Thoracic aorta (tissue), 2 donors: ENCODE measurements at places on chromosomes 2 and 18. TPM values are rescaled to one million over a fixed set of nuclear protein-coding genes. Genes with fewer than 3 reads are reported as not detected.
A peak's percentile ranks its signal among the peaks of the same experiment; 100 is the strongest.

Gene CDH19
- 8.9 TPM for total RNA-seq

Gene AOX1
- 69.9 TPM for total RNA-seq

Gene GLI2
- 5.4 TPM for total RNA-seq

Gene HNRNPA3
- 98.4 TPM for total RNA-seq

DNA sequence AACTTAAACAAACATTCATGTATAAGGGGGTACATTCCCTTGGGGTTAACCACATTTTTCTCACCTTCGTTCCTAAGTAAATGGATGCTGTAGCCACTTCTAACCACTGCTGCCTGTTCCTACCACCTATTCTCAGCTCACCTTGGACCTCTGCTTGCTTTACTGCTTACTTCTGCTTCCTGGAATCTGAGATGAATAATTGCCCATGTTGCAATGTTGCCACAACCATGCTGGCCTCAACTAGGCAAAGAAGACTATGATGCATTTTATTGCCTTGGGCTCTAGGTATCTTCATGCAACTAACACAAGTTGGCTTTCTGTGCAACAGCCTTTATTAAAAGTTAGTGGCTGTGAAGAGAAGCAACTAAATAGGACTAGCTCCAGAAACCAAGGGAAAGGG, 106.3 kb upstream of the TCF4 start:
- DNase-seq: no peak
- H3K4me3 ChIP-seq: no peak overlapping the region
- H3K4me1 ChIP-seq: no peaks in the 10 kb centered on the region
- no peaks in the 10 kb centered on the region for H3K36me3 ChIP-seq
- no peak overlapping the region for H3K27ac ChIP-seq
- no peaks in the 10 kb centered on the region for H3K27me3 ChIP-seq

GRCh38 chr2:107072150-107072940, 186.4 kb upstream of the ST6GAL2 start:
- peaks cover 14% of the 10 kb centered on the region for H3K4me1 ChIP-seq
- H3K4me3 ChIP-seq: no peak overlapping the region
- no peak for DNase-seq
- H3K27ac ChIP-seq: no peak overlapping the region
- no peaks in the 10 kb centered on the region for H3K36me3 ChIP-seq

DNA sequence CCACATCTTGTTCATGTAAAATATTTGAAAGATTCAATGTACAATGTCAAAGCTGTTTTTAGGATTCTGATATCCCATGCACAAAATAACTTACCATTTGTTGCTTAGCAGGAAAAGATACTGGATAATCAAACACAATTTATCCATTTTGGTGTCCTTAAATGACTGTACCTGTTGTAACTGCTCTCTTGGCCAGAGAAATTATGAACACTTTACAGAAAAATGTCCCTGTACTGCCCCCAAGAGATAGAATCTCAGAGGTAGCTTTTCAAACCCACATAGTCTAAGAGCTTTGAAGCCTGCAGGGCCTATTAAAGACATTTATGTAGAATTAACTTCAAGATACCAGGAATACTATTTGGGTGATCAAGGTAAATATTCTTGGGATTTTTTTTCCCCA, 12.2 kb upstream of the ME2 start:
- H3K36me3 ChIP-seq: no peaks in the 10 kb centered on the region
- no peaks in the 10 kb centered on the region for H3K4me1 ChIP-seq
- no peaks in the 10 kb centered on the region for H3K27me3 ChIP-seq

DNA sequence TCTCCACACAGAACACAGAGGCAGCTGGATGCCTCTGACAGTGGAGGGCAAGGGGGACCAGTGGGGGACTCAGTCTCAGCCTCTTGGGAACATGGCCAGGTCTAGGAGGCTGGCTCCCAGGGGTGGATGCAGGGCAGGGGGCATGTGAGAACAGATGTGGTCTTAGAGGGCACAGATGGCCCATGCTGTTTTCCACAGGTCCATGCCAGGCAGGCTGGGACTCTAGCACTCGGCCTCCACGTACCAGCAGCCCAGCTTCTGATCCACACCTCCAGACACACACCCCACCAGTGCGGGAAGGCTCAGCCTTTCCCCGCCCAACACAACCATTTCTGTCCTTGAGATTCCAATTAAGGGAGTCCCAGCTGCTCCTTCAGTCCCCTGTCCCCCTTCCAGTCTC, 42.4 kb downstream of the TNS1 start:
- no peak for DNase-seq
- H3K4me1 ChIP-seq: peaks cover 91% of the 10 kb centered on the region
- no peaks in the 10 kb centered on the region for H3K27me3 ChIP-seq
- H3K4me3 ChIP-seq: no peak overlapping the region
- peak overlapping the region; percentile 88 for H3K27ac ChIP-seq

GRCh38 chr18:78151234-78151633, 828.4 kb upstream of the SALL3 start:
- H3K4me1 ChIP-seq: no peaks in the 10 kb centered on the region
- H3K4me3 ChIP-seq: no peak overlapping the region
- H3K36me3 ChIP-seq: no peaks in the 10 kb centered on the region
- DNase-seq: no peak
- no peak overlapping the region for H3K27ac ChIP-seq
- no peaks in the 10 kb centered on the region for H3K27me3 ChIP-seq

DNA sequence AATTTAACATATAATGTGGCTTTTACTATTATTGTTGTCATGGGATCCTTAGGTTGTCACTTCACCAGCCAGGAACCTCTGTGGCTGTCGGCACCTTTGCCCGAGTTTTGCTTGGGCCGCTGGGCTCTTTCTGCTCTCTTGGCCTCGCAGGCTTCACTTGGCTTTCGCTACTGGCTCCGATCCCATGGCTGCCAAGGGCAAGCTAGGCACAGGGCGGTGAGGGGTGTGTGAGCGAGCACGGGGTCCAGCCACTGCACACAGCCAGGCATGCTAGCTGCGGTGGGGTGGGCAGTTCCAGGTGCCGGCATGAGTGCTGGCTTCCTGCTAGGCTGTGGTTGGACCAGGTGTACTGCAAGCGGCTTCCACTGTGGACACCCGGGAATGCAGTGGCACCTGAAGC, 23.4 kb upstream of the RAPGEF4 start:
- H3K27me3 ChIP-seq: no peaks in the 10 kb centered on the region
- DNase-seq: no peak
- no peak overlapping the region for H3K27ac ChIP-seq
- no peak overlapping the region for H3K4me3 ChIP-seq
- peaks cover 3% of the 10 kb centered on the region for H3K4me1 ChIP-seq

GRCh38 chr18:28984731-28985130, 807.8 kb upstream of the CDH2 start:
- no peak for DNase-seq
- H3K27ac ChIP-seq: no peak overlapping the region
- no peaks in the 10 kb centered on the region for H3K36me3 ChIP-seq
- H3K27me3 ChIP-seq: no peaks in the 10 kb centered on the region
- H3K4me1 ChIP-seq: no peaks in the 10 kb centered on the region
- H3K4me3 ChIP-seq: no peak overlapping the region

DNA sequence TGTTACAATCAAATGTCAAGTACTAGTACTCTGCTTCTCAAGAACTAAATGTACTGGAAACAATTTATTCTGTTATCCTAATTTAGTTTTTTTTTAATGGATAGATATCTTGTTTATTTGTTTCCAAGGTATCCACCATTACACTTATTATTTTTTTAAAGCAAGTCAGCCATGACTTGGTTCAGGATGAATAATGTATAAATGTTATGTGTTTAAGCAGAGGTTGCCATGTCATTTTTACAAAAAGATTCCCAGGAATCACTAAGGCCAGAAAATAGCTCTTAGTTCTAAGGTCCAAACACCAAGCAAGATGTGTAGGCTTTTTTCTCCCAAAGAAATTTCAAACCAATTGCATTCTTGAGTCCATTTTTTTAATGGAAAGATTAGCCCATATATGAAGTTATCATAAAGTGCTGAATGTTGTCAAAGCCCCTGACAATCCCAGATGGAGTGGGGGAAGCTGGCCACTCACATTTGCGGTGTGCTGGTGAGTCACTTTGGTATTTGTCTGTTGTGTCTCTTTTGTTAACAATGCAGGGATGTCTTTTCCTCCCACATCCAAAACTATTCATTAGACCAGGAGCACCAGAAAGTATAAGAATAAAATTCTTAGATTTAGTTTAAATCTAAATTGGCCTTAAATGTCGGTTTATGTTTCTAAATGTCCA, 158.9 kb downstream of the COL6A3 start:
- no peaks in the 10 kb centered on the region for H3K36me3 ChIP-seq
- no peak overlapping the region for H3K4me3 ChIP-seq
- no peak for DNase-seq
- H3K27me3 ChIP-seq: no peaks in the 10 kb centered on the region
- H3K27ac ChIP-seq: no peak overlapping the region

GRCh38 chr2:17171446-17172049, 346.7 kb downstream of the RAD51AP2 start:
- DNase-seq: no peak
- no peak overlapping the region for H3K4me3 ChIP-seq
- H3K27me3 ChIP-seq: no peaks in the 10 kb centered on the region
- H3K27ac ChIP-seq: no peak overlapping the region
- no peaks in the 10 kb centered on the region for H3K4me1 ChIP-seq

GRCh38 chr18:5297597-5297996, 2.1 kb upstream of the ZBTB14 start:
- no peaks in the 10 kb centered on the region for H3K4me1 ChIP-seq
- no peak overlapping the region for H3K4me3 ChIP-seq
- no peak for DNase-seq
- H3K36me3 ChIP-seq: no peaks in the 10 kb centered on the region
- no peaks in the 10 kb centered on the region for H3K27me3 ChIP-seq
